ENCODE measurements at places on chromosomes 4 and X. TPM values are rescaled to one million over a fixed set of nuclear protein-coding genes. Genes with fewer than 3 reads are reported as not detected.

SSX2B gene
- not detected for total RNA-seq

DNA sequence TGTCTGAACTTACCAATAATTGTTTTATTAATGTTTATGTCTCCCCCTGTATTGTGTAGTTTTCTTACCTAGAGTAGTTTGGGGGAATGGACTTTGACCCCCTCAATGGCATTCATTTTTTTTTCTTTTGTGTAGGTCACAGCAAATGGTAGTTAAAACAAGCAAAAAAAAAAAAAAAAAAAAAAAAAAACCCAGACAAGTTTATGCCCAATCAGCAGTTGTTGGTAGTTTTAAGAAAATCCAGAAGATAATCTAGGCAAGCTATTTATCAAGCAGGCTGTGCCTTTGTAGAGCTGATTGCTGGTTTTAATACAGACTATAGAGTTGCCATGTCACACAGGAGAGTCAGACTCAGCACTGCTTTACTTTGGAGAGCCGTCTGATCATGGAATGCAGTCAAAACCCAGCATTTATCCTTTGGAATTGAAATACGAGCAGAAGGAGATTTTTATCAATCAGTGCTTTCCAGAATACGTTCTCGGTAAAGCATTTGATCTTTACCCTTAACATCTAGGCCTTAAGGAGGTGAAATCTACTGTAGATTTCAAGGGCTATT, 16.6 kb downstream of the DCUN1D4 start:
- no peak for DNase-seq

DNA sequence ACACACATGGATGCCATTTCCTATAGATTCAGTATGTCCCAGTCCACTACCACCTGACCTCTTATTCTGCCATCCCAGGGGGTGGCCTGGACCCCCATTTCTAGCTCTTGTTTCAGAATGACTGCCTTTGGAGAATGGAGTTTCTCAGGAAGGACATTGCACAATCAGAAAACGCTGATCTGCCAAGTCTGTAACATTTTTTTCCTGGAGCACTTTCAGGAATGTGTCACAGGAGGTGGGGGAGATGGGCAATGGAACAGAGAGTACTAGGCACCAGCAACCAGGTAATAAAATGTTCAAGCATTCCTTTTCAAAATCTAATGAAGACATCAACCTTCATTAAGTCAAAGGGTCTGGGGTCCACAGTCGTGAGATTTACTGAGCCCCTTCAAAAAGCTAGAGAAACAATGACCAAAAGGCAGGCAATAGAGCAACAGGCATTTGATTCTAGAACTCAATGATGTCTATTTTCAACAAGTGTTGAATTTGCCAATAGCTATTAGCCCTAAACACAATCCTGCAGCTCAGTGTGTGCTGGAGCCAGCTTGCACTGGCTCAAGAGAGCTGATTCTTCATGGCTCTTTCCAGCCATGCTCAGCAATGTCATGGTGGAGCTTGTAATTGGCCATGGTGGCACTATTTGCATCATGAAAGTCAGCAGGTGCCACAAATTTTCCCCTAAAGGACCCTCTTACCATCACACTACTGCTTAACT, 87.1 kb downstream of the KDR start:
- no peak for DNase-seq

- no peak for DNase-seq
Observed at GRCh38 chr4:60948008-60948407, 252.1 kb upstream of the ADGRL3 start.

DNA sequence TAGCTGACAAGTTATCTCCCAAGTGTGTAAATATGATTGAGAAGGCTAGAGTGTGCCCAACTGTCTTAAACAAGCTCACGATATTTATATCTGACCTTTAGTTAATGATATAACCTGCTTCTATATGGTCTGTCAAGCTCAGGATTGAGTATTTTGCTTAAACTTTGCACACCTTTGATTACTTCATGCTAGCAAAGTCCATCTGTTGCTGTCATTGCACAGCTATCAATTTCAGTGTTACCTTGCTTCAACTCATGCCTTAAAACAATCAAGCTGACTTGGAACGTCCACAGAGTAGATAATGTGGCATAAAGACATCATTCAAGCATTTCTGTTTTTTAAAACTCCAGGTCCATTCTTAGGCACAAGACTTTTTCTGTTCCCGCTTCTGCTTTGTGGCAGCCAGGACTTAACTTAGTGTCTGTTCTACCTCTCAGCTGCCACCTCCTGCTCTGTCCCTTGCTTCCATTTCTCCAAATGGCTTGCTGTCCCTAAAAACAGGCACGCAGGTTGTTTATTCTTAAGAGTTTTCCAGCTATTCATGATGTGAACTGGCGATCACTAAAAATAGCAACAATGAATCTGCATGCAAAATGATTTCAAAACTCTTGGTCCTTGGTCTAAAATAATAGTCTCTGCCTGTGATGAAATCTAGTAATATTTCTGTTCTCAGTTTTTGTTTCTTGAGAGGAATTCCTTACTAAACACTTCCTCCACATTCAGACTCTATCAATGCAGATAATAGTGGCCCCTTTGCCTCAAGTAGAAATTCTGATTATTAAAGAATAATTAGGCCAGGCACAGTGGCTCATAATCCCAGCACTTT, 16.3 kb upstream of the NEIL3 start:
- no peak for DNase-seq

GRCh38 chr4:83217721-83218522, 66.7 kb downstream of the COQ2 start:
- no peak for DNase-seq

- DNase-seq, result no peak
Observed at GRCh38 chr4:109548655-109549054, 11.4 kb upstream of the MCUB start.

NDNF gene
- total RNA-seq, result 1.5 TPM

DNA sequence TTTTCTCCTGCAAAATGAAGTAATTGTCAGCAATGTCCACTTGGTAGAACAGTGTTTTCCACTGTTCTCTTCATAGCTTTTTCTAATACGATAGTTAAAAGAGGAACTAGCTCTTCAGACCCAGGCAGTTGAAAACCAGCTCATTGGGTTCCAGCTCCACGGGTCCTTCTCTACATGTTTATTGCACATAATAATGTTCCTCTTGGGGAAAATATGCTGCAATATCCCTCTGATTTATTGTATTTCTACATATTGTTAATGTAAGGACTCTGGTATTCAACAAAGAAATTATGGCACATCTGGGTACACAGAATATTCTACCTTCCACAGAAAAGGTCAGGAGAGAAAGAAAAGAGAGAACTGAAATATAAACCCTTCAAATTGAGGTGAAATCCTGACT, 473.4 kb downstream of the TRIML1 start:
- DNase-seq, result no peak

ZNF157 gene
- not detected for total RNA-seq

- DNase-seq, result no peak
Observed at GRCh38 chr4:153651116-153651515, 33.0 kb upstream of the TLR2 start.

- no peak for DNase-seq
Observed at GRCh38 chr4:54218736-54219135, 10.4 kb upstream of the PDGFRA start.

DNA sequence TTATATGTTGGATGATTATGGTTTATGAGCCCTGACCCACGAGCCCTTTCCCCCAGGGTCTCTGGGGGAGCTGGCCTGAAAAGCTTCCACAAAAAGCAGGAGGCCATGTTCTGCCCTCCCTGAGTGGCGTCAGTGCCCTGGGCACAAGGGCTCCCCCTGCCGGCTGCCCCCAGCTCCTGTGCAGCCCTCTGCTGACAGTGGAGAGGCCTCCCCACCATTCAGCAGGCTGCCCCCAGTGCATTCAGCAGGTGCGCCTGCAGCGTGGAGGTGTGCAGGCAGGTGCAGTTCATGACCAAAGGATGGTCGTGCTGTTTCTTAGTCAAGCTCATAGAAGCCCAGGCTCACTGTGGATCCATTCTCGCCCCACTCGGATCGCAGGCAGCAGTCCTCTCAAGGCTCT, 12.5 kb upstream of the S100P start:
- no peak for DNase-seq
